ELR (cell line): ENCODE measurements at places on chromosomes 11 and 22.

DNA sequence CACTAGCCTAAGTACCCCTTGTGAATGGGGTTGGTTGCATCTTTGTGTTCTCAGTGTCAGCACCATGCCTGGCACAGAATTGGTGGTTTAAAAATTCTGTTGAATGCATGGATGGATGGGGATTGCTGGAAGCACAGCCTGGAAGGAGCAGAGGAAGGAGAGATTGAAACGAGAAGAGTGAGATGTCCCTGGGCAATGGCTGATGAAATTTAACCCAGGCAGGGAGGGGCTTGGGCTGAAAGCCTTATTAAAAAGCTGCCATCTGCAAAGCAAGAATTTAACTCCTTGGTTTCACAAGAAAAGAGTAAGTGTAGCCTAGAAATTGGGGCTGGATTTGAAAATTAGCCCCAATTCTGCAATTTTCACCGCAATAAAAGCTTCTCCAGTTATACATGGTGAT lies 126.7 kb downstream of the TEAD1 start:
- no peak for DNase-seq

- DNase-seq, result no peak
Measured at GRCh38 chr22:20057596-20058268, 22.3 kb upstream of the DGCR8 start.

DNA sequence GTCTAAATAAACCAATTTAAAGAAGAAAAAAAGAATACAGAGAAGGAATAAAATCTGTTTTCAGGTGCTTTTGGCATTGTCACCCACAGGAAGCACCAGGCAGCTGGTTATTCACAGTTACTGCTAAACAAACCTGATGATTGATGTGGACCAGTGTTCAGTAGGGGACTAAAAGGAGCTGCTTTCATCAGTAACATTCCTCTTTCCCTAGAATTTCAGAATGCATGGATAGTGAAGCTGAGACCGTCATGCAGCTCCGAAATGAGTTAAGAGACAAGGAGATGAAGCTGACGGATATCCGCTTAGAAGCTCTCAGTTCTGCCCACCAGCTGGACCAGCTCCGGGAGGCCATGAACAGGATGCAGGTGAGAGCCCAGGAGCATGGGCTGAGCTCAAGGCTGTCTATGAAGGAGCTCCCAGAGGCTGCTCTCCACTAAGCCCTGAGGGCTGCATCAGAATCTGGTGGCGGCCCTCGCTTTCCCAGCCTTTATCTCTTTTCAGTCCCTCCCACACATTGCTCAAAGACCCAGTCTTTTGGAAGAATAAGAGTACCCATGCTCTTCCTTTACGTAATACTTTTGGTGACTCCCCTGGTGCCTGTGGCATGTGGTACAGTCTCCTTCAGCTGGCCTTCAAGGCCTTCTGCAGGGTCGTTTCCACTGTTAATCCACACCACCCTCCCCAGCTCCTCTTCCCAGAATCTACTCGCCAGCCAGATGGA lies 69.5 kb downstream of the DBX1 start:
- no peak for DNase-seq

- no peak for DNase-seq
Measured at GRCh38 chr11:121393855-121394254, 58.3 kb upstream of the SORL1 start.

DNA sequence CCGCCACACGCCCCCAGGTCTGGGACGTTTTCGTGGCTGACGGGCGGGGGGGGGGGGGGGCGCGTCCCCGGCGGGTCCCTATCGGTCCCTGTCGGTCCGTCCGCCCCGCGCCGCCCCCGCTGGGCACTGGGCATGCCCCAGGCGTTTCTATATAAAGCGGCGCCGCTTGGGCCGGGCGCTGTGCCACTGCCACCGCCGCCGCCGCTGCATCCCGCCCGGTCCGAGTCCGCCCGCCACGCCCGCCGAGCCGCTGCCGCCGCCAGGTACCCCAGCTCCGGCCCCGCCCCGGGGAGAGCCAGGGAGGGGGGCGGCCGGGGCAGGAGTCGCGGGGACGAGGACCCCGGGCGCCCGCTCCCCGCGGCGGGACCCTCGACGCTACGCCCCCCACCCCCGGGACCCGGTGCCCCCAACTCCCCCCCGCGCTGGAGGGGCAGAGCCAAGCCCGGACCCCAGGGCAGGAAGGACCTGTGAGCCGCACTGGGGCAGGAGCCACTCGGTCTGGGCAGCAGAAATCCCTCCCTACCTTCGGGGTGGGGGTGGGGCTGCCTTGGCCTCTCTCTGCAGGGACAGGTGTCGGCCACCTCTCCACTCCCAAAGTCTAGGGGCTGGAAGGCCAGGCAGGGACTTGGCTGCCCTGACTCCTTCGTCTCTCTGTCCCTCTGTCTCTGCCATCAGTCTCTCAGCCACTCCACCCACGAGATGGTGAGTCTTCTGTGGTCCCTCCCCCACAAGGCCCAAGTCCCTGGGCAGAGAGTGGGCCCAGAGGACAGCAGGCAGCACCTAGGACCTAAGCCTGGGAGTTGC lies at the start of gene CARNS1:
Gene CARNS1 (plus strand): TSS at position 178 of the 804 bp plus-strand sequence. CDS start 522 bp downstream, at position 700.
- DNase-seq, result no peak

DNA sequence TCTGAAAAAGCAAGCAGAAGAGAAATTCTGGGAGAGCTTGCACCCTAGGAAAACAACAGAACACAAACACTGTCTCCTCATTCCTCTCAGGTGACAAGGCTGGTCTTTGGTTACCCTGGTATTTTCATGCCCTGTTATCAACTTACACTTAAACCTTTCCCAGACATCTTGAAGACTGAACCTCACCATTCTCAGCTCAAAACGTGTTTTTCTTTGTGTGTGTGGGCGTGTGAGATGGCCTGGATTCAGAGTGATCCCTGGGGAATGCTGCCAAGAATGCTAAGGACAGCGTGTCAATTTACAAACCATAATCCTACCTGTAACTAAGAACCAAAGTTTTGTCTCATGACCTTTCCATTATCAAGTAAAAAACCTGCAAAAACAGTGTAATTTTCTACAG lies 33.3 kb downstream of the ELF5 start:
- no peak for DNase-seq

GRCh38 chr11:117097014-117097388 lies 1.2 kb downstream of the SIK3 start:
- DNase-seq, result peak; percentile 14

GRCh38 chr22:50325444-50326224 lies 1.2 kb downstream of the DENND6B start:
- no peak for DNase-seq

- no peak for DNase-seq
Measured at GRCh38 chr11:69375316-69376154, 81.6 kb downstream of the MYEOV start.
